Activated CD4-positive, alpha-beta T cell treated with anti-CD3 and anti-CD28 coated beads, Interleukin-2, amount 10 ng/mL, durations not matched to agents 24 days and 14 days (primary cell): ENCODE measurements at places on chromosomes 7 and 10. TPM values are rescaled to one million over a fixed set of nuclear protein-coding genes. Genes with fewer than 3 reads are reported as not detected.

The INMT gene
- total RNA-seq: not detected in 2 replicates

The ZNF736 gene
- total RNA-seq: 18.7 and 22.6 TPM in 2 replicates

The ATP6V0A4 gene
- total RNA-seq: not detected in 2 replicates

The PDZD7 gene
- 0.38 and 0.93 TPM in 2 replicates for total RNA-seq

- no peak for DNase-seq
Observed at GRCh38 chr7:55310287-55311025, 54.7 kb upstream of the LANCL2 start.

DNA sequence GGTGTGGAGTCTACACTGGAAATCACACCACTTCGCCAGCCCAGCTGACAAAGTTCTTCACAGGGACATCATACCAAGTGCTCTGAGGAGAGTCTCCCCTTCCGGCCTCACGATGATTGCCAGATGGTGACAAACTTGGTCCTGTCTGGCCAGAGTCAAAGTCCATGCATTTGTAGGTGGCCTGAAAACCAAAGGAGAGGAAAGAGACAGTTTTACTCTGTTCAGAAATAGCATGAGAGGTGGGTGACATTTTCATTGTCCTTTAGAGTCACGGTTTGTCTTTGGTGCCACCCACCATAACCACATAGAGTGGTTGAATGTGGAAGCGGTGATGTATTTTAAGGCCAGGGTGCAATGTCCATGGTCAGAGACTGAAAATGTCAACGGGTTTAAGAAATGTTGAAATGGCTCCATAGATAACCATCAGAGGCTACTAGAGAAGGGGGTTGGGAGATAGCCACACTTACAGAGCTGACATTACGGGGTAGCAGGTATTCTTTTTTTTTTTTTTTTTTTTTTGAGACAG lies 33.0 kb downstream of the BTBD16 start:
- DNase-seq: no peak

- peak; percentile 84 for DNase-seq
Observed at GRCh38 chr7:136114966-136115762, 138.0 kb upstream of the MTPN start.

GRCh38 chr10:94223702-94224370 lies 138.9 kb downstream of the NOC3L start:
- no peak for DNase-seq

- DNase-seq: no peak
Observed at GRCh38 chr10:21512573-21513404, 12.7 kb downstream of the SKIDA1 start.

DNA sequence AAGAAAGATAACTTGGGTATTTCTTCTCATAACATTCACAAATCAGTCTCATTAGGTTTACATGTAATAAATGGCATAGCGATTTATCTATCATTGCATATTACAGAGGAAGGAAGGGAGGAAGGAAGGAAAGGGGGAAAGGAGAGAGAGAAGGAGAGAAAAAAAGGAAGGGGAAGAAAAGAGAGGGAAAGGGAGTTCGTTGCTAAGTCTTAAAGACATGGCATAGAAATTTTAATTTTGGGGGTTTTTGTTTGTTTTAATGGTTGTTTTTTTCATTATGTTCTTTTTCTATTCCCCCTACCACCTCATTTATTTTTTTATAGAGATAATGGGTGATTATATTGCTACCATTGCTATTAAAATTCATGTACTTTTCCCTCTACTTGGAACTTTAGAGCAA lies 604.3 kb downstream of the IPMK start:
- DNase-seq: no peak

DNA sequence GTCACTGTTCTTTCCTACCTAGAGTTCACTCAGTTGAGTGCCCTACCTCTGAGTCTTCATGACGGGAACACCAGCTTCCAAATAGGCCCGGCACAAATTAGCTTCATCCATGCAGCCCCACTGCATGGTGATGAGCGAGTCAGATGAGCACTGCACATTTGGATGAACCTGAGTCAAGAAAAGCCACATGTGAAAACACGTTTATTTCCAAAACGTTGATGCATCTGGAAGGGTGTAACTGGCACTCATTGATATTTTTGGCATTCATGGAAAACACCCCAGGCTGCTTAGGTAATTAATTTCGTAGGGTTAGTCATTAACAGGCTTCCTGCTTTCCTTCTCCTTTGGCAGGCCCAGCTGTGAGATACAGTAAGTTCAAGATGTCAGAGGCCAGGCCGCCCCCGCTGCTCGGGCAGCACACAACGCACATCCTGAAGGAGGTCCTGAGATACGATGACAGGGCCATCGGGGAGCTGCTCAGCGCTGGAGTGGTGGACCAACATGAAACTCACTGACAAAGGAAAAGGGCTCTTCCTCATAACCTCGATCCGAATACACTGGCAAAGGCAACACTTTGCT lies 725.2 kb downstream of the SUGCT start:
- no peak for DNase-seq

DNA sequence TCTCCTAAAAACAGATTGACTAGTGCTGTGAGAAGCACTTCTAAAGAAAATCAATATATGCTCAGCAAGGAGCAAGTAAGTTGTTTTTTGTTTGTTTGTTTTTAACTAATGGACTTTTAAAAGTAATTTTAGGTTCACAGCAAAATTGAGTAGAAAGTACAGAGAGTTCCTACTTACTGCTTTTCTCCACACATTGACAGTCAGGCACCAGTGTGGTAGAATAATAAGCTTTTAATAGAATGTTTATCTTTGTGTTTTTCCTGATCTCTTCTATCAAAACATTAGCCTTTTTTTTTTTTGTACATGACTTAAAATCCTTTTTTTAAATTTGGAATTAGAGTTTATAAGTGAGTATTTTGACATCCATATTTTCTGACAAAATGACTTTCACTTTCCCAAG lies 28.0 kb downstream of the MINPP1 start:
- no peak for DNase-seq

DNA sequence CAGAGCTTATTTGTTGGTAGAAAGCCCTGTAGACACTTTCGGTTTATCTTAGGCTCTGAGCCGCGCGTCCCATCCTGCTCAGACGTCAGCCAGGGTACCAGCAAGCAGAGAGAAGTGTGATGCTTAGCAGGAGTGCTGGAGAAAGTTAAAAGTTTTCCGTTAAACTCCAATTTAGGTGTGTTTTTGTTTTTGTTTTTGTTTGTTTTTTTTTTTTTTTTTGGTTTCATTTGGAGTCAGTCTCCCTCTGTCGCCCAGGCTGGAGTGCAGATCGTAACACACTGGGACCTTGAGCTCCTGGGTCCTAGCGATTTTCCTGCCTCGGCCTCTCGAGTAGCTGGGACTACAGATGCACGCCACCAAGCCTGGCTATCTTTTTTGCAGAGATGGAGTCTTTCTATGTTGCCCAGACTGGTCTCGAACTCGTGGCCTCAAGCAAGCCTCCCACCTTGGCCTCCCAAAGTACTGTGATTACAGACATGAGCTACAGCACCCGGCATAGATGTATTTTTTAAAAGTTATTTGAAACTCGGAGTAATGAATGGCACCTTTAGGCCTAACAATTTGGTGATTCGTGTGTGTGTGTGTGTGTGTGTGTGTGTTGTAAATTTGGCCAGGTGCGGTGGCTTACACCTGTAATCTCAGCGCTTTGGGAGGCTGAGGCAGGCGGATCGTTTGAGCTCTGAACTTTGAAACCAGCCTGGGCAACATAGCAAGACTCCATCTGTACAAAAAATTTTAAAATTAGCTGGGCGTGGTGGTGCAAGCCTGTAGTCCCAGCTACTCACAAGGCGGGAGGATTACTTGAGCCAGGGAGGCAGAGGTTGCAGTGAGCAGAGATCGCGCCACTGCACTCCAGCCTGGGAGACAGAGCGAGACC lies 1.3 kb upstream of the HIP1 start:
- peak; percentile 59 for DNase-seq

DNA sequence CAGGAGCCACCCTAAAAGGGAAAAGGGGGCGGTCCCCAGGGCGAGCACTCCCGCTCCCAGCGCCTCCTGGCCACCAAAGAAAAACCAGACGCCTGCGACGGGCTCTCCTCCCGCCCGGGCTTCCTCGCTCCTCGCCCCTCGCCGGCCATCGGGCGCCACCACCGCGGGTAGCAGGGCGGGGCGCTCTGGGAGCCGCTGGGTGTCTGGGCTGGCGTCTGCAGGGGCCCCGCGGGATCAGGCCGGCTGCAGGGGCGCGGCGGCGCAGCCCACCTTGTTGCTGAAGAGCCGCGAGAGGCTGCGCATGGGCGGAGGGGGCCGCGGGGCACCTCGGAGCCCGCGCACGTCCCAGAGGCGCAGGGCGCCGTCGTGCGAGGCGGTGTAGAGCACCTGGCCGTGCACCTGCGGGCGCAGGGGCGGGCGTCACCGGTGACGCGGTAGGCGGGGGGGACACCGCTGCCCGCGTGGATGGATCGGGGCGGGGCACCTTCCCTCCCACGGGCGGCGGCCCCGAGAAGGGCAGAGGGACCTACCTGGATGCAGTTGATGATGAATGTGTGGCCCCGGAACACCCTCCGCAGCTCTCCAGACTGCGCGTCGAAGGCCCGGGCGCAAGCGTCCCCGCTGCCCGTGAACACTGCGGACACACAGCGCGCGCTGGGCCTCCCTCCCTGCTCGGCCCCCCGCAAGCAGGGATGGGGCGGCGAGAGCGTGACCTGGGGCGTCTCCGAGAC lies 28.3 kb downstream of the WDR86 start:
- DNase-seq: peak; percentile 62

- no peak for DNase-seq
Observed at GRCh38 chr10:44895280-44895679, 15.9 kb upstream of the TMEM72 start.

- no peak for DNase-seq
Observed at GRCh38 chr7:1367501-1368183, 91.6 kb downstream of the MICALL2 start.

DNA sequence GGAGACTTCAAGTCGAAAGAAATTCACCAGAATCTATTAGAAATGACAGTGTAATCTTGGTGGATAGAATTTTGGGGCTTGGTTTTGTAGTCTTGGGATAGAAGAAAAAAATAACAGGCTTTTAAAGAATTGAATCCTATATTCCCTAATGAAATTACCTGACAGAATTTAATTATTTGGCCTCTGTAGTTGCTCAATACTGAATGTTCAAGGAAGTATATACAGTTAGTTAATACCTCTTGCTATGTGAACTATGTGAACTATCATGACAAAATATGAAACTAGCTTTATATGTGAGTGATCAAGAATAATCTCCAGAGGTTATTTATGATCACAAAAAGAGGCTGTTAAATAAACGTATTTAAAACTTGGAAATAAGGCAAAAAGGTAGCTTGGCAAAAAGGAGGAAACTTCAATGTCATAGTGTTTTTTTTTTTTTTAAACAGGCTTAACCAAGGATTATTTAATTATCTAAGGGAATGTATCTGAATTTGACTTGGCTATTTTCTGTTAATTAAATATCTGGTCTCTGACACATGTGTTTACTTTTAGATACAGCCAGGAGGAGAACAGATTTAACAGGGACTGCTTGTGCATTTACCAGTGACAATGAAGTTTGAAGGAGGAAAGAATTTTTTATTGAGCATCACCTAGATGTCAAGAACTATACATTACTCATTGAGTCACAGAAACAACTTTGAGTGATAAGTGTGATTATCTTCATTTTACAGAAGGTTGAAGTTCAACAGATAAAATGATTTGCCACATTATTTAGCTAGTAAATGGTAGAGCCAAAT lies 11.5 kb upstream of the CASD1 start:
- DNase-seq: no peak

DNA sequence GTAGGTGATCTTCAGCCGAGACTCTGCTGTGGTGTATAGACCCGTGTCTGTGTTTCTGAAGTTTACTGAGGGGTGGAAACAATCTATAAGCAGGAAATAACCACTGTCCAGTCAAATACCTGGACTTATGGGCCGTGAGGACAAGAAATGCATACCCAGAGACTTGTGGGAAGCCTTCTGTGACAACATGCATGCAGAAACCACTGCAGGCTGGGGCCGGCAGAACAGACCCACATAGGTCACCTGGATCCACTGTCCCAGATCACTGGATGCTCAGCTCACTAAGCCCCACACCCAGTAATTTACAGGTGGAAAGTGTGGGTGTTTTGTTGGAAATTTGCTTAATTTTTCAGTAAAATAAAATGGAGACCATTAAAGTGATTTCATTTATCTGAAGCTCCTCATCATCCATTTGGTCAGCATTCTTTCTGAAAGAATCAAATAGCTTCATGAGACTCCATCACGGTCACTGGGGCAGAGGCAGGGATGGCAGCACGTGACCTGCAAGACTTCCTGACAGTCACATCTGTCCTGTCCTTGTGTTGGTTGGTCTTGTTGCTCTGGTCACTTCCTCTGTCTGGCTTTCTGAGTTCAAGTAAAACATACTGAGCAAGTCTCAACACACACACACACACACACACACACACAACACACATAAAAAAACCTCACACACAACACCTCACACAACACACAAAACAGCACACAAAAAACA lies 108.3 kb downstream of the TNS3 start:
- DNase-seq: no peak

DNA sequence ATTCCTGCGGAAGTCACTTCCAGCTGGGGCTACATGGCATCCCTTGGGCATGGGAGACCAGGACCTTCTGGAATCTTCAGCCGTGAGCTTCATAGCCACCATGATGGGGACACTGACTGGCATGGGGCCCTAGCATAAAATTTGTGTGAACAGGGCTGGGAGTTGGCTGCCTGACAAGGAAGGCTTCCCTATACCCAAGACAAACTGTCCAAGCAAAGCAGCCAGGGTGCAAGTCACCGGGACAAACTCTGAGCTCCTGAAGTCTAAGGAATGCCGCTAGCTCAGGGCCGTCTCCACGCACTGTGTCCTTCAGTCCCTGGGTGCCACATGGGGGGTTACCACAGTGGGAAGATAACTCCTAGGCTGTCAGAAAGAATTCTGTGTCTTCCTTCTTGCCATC lies 627.4 kb downstream of the CALN1 start:
- DNase-seq: no peak

DNA sequence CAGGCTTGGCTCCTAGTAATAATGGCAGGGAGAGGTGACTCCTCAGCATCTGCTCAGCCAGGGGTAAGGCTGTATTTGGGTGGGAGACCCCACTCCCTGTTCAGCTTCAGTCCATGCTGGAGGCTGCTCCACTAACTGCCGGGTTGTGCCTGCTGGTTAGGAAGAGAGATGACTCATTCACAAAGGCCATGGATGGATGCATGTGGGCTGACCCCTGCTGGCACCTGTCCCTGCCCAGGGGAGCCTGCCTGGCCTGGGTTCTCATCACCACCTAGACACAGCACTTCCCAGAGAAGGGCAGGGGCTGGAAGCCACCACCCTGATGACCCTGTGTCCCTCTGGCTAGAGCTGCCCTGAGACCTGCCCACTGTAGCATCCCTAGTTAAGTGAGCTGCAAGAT lies 59.0 kb downstream of the VSTM4 start:
- peak; percentile 27 for DNase-seq

- DNase-seq: no peak
Observed at GRCh38 chr10:17059197-17059688, 70.4 kb downstream of the CUBN start.

- no peak for DNase-seq
Observed at GRCh38 chr7:157594306-157594705, 257.5 kb downstream of the DNAJB6 start.

- no peak for DNase-seq
Observed at GRCh38 chr7:105594034-105594433, 12.7 kb upstream of the EFCAB10 start.
